ENCODE measurements at places on chromosomes 12 and 14. TPM values are rescaled to one million over a fixed set of nuclear protein-coding genes. Genes with fewer than 3 reads are reported as not detected.
A peak's percentile ranks its signal among the peaks of the same experiment; 100 is the strongest.

DNA sequence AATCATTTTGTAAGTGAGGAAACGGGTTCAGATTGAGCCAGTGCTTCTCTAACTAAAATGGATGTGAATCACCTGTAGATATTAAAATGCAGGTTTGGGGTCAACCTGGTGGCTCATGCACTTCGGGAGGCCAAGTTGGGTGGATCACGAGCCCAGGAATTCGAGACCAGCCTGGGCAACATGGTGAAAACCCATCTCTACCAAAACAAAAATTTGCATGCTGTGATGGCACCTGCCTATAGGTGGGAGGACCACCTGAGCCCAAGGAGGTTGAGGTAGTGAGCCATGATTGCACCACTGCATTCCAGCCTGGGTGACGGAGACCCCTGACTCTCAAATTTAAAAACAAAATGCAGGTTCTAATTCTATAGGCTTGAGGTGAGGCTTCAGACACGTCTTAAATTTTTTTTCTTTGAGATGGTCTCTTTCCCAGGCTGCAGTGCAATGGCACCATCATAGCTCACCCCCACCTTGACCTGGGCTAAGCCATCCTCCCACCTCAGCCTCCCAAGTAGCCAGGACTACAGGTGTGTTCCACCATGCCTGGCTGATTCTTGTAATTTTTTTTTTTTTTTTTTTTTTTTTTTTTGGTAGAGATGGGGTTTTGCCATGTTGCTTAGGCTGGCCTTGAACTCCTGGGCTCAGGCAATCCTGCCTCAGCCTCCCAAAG, 9.0 kb downstream of the TUBA1C start:
- no peak for DNase-seq

- DNase-seq, result no peak
Observed at GRCh38 chr14:68851078-68851477, 58.2 kb upstream of the ZFP36L1 start.

DNA sequence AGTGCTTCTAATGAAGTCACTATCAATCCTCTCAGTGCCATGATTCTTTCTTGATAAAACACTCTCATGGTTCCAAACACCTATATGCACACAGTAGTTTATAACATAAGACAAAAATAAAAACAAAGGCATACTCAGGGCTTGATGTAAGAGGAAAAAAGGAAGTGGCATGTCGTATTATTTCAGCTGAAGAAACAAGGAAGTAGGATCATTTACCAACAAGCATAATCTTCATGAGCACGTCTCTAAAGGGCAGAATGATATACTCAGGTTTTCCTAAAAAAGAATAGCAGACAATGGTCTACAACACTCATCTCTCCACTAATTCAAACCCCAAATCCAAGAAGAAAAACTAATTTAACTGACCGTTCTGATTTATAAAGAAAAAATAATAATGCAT, 33.9 kb downstream of the NUMB start:
- no peak for DNase-seq

- DNase-seq, result no peak
Observed at GRCh38 chr12:20232931-20233675, 135.2 kb upstream of the PDE3A start.

DNA sequence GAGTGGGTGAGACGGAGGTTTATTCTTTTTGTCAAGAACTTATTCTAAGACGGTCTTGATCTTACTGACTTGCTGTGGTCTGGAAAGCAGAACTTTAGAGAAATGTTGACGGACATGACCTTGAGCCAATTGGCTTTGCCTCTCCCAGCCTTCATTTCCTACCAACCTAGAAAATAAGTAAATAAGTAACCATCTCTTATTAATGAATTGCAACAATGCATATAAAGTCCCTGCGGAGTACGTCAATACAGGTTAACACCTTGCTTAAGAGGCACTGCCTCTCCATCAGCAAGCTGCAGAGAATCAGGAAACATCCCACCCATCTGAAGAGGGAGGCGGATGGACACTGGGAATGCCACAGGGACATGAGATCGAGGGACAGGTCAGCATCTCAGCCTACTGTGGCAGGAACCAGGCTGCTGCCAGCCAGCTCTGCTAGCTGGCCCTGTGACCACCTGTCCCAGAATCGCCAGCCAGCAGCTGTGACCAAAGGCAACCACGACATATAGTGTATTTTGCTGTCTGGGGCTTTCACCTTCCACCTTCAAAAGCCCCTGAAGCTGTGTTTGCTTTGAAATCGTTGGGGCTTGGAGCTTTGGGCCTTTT, 208.3 kb downstream of the BCL11B start:
- DNase-seq, result no peak

GRCh38 chr14:55084401-55085059, 33.1 kb downstream of the MAPK1IP1L start:
- no peak for DNase-seq

DNA sequence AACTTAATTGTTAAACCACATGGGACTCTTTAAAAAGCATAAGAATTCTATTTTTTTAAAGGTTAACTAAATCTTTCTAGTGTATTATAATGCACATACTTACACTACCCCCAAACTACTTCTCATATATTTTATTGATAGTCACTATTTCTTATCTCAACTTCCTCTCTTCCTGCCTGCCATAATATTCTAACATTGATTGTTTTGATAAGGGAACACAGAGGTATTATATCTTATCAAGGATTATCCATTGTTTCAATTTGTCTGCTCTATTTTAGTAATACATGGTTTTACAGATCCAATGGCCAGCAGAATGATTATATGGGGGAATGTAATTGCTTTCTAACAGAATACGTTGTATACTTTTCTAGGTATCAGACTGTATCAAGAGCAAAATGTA, 98.9 kb downstream of the EPS8 start:
- no peak for DNase-seq

GRCh38 chr12:91140026-91140931, 29.0 kb upstream of the LUM start:
- DNase-seq, result no peak

- no peak for DNase-seq
Observed at GRCh38 chr14:74685056-74685455, 27.8 kb downstream of the AREL1 start.

DNA sequence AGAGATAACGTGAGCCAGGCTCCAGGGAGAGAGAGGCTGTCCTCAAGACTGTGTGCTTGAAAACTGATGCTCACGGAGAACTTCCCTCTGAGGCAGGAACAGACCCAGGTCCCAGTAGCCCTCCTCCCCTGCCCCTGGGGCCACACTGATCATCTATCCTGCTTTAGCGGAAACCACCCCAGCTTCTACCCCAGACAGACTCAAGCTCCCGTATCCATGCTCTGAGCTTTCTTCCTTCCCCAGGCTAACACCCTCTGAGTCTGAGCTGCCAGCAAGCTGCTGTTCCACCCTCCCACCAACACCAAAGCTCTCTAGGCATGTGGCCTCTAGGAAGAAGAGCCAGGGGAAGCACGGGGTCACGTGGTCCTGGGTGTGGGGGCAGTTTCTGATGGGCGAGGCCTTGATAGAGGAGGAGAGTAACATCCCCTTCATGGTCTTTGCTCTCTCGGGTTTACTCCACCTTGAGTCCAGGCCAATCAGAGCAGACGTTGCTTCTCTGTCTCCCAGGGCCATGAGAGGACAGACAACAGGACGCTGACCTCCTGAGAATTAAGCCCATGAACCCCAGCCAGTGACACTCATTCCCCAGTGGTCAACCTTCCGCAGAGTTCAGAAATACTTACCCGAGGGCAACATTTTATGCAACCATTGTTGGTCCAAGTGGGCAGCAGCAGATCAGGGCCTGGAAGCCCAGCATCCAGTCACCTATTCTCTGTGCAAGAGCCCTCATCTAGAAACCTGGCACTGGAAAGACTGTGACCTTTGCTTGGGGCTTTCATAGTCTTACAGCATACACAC, 1.4 kb downstream of the PCK2 start:
- DNase-seq, result peak; percentile 32

GRCh38 chr12:43108656-43109055, 443.3 kb downstream of the ADAMTS20 start:
- no peak for DNase-seq

DNA sequence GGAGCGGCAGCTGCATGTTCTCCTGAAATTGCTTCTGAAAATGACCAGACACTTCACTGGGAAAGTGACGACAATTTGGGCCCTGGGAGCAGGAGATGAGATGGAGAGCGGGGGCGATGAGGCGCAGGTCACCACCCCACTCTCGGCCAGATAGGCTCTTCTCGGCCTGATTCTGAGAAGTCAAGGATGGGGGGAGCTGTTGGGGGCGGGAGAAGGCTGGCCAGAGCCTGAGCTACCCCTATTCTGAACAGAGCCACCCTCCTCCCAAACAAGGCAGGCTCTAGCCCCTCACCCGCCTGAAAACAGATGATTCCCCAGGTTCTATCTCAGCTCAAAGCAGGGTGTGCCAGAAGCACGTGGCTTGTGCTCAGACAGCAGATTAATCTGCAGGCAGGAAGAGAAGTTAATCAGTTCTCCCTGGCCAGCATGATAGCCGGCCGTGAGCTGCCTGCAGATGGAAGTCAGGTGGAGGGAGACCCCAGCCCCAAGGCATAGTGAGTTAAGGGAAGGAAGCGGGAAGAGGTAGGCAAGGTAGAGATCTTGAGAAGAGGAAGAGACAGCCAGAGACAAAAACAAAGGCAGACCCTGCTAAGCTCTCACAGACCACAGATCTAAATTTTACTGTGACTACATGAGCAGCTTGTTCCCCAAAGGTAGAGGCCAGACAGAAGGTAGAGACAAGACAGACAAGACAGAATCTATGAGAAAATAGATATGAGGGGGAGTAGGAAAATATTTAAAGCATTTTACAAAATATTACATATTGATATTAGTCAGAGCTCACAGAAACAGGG, 10.9 kb upstream of the TAC3 start:
- DNase-seq, result no peak

GRCh38 chr14:50301914-50302313, 10.1 kb downstream of the L2HGDH start:
- no peak for DNase-seq

DNA sequence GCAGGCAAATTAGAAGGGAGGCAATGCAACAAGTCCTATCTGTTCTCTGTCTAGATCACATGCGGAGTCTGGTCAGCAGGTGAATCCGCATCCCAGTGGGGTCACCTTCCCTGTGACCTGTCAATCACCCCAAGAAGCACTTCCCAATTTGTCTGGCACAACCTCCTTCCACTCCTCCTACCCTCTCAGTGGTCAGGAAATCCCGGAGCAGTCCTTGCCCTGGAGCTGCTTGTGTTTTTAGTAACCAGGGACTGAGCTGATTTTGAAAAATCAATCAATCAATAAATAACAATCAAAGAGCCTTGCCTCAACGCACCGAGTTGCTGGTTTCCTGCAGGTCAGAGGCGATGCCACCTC, 572 bp upstream of the ACSS3 start:
- peak; percentile 47 for DNase-seq

GRCh38 chr12:93514853-93515252, 47.5 kb downstream of the MRPL42 start:
- no peak for DNase-seq

GRCh38 chr14:38217553-38217952, 9.8 kb downstream of the SSTR1 start:
- no peak for DNase-seq

DNA sequence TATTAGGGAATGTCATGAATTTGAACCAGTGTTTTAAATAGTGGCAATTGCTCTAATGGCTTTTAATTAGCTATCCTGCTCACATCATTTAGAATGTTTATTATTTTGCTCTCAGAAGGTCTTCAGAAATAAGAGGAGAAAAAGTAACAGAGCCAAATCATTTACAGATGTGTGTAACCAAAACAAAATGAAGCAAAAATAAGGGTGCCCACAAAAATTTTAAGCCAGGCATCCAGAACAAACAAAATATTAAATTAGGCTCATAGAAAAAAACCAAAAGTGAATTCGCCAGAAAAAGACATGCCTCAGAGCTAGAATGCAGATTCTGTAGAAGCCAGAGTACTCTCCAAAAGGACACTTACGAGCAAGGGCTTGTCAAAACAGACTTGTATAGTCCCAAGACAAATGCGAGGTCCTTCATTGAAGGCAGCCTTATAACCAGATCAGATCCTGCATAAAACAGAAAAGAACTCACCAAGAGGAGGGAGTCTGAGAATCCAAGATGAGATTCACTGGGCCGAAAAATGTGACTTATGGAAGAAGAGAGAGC, 20.2 kb upstream of the SERPINA1 start:
- no peak for DNase-seq

GRCh38 chr14:93230539-93230938, 23.5 kb downstream of the UBR7 start:
- DNase-seq, result no peak

DNA sequence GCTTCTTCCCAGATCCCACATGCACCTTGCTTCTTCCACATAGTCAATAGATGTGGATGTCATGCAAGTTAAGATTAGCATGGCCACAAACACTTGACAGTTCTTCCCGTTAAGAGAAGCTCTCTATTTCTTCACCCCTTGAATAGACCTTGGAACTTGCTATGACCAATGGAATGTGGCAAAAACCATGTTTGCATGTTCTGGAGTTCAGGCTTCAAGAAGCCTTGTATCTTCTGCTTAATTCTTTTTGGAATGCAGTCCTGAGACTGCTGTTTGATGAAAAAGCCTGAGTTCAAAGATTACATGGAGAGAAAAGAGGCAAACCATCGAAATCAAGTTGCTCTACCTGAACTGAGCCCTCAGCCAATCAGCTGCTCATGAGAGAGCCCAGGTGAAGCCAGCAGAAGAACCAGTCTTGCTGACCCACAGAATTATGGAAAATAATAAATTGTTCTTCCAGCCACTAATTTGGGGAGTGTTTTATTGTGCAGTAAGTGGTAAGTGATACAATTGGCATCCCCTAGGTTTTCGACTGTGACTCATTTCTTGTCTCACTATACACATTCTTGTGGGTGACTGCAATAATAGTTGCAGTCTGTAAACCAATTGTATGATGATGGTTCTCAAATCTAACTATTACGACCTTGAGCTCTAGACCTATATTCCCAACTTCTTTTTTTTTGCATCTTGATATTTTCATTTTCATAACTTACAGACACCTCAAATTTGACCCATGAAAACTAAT, 12.6 kb downstream of the RASSF9 start:
- no peak for DNase-seq

DNA sequence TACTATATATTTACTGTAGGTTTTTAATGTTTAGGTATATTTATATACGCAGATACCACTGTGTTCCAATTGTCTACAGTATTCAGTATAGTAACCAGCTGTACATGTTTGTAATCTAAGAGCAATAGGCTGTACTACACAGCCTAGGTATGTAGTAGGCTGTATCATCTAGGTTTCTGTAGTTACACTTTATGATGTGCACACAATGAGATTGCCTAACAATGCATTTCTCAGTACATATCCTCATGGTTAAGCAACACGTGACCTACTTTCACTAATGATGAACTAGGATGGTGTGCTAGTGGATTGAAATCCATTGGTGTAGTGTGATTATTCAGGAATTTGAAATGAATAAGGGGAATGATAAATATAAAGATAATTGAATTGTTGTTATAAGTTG, 77.7 kb downstream of the ETNK1 start:
- no peak for DNase-seq

TOMM20L gene
- not detected for total RNA-seq

IL26 gene
- not detected for total RNA-seq

MAGOHB gene
- total RNA-seq, result 26.6 TPM

ABCC9 gene
- total RNA-seq, result 118 TPM

VWF gene
- 122 TPM for total RNA-seq

All from uterus (tissue), 4 donors.